ENCODE measurements at places on chromosomes 12 and 14.
A peak's percentile ranks its signal among the peaks of the same experiment; 100 is the strongest.

DNA sequence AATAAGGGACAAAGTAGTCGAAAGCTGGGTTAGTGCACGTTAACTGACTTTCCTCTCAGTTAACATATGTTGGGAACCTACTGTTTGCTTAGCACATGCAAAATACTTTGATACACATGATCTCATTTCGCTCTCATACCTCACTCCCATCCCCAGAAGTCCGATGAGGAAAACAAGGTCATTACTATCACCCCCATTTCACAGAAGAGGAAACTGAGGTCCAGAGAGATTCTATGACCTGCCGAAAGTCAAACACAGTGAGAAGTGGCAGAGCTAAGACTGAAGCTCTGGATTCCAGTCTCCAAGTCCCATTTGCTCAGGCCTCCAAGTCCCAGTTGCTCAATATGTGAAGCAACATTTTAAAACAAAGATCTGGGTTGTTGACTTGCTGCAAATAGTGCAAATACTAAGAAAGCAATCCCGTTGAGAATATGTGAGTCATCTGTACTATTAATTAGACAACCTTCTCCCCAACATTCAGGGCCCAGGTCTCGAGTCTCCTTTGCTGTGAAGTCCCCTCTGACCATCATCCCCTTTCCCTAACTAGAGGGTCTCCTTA lies 170.6 kb upstream of the PWP1 start:
- DNase-seq, result no peak

DNA sequence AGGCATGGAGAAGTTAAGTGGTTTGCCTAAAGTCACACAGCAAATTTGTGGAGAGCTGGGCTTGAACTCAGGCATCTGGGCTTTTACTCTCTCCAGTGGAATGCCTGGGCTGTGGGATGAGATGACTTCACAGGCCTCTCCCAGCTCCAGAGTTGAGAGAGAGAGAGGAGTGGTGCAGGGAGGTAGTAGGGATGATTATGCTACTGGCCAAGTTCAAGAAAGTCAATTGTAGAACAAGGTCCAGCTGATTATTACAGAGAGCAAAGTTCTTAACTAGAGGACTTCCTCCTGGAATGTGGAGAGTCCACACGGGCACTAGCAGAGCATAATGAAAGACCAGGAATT lies 769 bp upstream of the EMP1 start:
- DNase-seq, result no peak

GRCh38 chr14:22887260-22887989 lies 4.4 kb downstream of the REM2 start:
- DNase-seq, result no peak

DNA sequence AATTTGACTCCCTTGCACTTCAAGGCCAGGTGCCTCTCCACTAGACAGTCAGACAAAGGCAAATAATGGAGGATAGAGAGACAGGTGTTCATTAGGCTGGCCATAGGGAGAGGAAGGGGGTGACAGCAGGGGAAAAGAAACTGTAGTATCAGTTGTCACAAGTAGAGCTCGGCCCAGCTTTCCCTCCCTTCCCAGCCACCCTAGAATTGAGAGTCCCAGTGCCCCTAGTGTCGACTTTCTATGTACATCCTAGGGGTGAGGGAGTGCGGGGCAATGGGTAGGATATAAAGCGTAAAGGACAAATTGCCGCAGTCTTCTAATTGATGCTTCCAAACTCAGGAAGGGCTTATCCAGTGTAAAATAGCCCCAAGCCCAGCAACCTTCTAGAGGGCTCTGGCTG lies 39.0 kb downstream of the BAZ2A start:
- no peak for DNase-seq

- no peak for DNase-seq
Measured at GRCh38 chr12:2895511-2895910, 4.8 kb downstream of the TULP3 start.

GRCh38 chr12:17084831-17085230 lies 478.9 kb upstream of the LMO3 start:
- DNase-seq, result no peak

- DNase-seq, result no peak
Measured at GRCh38 chr14:100593751-100594624, 6.8 kb upstream of the BEGAIN start.

GRCh38 chr12:47602325-47602724 lies 103.5 kb downstream of the RPAP3 start:
- DNase-seq, result no peak

GRCh38 chr12:22122359-22122758 lies 76.3 kb downstream of the CMAS start:
- DNase-seq, result no peak

GRCh38 chr12:8590842-8591545 lies 21.7 kb downstream of the AICDA start:
- no peak for DNase-seq

GRCh38 chr12:28535216-28535615 lies 345.0 kb downstream of the CCDC91 start:
- no peak for DNase-seq

DNA sequence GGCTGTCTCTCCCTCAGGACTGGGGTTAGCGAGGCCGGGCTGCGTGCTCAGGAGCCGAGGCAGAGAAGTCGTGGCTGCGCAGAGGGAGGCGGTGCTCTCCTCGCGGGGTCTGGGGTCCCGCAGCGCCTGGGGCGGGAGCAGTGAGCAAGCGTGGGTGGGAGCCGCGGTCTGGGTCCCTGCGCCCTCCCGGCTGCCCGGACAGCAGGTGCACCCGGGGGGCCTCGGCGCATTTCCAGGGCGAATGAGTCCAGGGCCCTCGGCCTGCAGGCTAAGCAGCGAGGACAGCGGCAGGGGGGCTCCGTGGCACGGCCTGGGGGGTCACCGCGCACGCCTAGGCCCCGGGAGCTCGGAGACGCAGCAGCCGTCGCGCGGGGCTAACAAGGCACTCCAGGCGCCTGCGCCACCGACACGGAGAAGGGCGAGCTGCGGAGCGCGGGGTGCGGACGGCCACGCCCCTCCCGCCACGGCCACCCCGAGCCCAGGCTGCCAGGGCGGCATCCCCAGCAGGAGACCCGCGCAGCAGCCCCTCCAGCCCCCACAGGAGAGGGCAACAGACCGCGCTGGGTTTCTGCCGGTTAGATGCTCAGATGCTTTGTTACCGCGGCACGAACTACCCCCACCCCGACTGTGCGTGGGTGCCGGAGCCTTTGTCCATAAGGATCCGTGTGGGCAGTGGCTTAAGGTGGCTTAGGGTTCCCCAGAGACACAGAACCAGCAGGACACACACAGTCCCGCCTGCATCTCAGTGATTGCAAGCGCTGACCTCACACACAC lies 117.7 kb upstream of the C14orf180 start:
- DNase-seq, result no peak

DNA sequence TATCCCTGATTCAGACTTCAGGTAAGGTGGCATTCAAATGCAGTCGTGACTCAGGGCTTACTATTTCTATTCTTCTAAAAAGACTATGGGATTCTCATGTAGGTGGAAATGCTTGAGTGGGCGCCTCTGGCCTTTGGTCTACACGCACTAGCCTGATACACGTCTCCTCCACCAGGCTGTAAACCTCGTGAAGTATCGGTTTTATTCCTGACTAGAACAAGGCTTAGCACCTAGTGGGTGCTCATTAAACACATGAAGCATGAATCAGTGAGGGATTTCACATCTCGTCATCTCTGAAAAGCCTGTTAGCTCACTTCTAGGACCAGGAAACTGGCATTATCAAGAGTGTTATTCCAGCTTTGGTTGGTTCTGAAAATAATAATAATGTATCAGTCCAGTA lies 17.7 kb upstream of the HNF1A start:
- DNase-seq, result no peak

- no peak for DNase-seq
Measured at GRCh38 chr14:27528328-27528727, 930.5 kb upstream of the NOVA1 start.

- no peak for DNase-seq
Measured at GRCh38 chr14:30349520-30349919, 209.4 kb upstream of the G2E3 start.

DNA sequence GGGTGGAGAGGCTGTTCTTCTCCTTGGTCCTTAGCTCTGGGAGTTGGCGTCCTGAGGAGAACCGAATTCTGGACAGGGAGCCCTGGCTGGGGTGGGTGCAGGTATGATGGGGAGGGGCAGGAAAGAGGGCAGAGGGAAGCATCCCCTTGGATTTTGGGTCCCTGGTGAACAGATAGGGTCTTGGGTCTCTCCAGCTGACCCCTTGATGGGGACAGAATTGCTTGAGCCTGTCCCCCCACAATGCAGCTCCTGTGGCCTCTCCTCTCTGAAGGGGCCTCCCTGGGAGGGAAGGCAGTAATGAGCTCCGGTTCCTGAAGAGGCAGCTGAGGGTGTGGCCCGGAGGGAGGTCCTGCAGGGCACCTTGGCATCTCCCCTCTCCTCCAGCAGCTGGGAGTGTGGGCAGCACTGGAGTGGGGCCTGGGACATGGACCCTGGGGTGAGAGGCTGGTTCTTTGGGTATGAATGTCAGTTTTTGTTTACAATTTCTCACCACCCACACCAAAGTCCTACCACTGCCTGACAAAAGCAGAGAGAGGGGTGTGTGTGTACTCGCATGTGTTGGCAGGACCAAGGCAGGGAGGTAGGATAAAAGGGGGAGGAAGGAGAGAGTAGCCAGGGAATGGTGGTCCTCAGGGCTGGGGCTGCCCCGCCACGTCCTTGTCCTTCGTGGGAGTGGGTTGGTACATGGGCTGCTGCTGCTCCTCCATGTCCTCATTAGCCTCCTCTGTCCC lies 7.7 kb upstream of the CEBPE start:
- no peak for DNase-seq

- no peak for DNase-seq
Measured at GRCh38 chr12:334125-334524, 55.0 kb downstream of the KDM5A start.

DNA sequence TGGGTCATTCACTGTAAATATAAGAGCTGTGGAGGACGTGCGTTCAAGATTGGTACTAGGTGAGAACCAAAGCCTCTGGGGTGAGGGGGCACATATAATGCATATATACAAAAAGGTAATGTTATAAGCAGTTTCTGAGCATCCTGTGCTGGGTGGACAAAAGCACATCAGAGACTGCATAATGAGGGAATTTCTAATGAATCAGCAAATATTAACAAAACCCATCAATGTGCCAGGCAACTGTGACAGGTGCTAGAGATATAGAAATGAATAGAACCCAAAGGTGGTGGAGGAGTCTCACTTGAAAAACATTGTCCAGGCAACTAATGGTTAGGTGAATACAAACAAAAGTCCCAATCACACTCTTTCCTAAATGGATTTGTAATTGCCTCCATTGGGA lies 74.7 kb downstream of the GPR65 start:
- DNase-seq, result no peak

GRCh38 chr14:76867516-76868453 lies 41.6 kb downstream of the LRRC74A start:
- peak; percentile 13 for DNase-seq

DNA sequence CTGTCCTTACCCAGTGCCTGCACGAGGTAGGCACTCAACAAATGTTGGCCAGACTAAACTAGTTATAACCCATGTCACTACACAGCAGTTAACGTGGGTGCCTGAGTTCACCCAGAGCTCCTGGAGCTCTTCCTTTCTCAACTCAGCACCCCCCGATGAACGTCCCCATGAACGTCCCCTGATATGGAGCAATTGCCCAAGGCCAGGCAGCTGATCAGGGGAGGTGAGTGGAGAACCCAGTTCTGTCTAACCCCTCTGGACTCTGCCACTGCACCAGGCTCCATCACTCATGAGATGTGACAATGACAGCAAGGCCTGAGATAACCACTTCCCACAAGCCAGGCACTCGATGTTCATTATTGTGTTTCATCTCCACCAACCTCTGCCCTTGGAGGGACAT lies 199.0 kb downstream of the BCL11B start:
- DNase-seq, result no peak
